ENCODE measurements at places on chromosomes 1 and 21. TPM values are rescaled to one million over a fixed set of nuclear protein-coding genes. Genes with fewer than 3 reads are reported as not detected.
A peak's percentile ranks its signal among the peaks of the same experiment; 100 is the strongest.

GRCh38 chr1:93253516-93253915 is 73.0 kb downstream of the CCDC18 start:
- no peak for DNase-seq
- H3K4me3 ChIP-seq, result no peak overlapping the region
- no peaks in the 10 kb centered on the region for H3K4me1 ChIP-seq

S100A12 gene
- not detected for total RNA-seq

DNA sequence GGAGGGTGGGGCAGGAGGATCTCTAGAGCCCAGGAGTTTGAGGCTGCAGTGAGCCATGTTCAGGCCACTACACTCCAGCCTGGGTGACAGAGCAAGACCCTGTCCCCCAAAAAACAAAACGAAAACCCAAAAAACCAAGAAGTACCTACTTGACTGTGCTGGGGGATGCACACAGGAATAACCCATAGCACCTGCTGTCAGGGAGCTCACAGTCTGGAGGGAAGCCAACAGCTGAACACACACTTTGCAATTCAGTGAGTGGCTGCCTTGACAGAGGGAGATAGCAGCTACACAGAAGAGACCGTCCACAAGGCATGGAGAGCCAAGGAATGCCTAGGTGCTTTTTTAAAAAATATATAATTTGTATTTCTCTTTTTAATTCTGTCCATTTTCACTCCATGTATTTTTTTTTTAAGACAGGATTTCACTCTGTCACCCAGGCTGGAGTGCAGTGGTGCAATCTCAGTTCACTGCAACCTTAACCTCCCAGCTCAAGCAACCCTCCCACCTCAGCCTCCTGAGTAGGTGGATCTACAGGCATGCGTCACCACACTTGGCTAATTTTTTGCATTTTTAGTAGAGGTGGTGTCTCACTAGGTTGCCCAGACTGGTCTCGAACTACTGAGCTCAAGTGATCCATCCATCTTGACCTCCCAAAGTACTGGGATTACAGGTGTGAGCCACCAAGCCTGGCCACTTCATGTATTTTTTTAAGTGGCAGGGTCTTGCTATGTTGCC is 68.7 kb downstream of the NID1 start:
- H3K27ac ChIP-seq, result peak overlapping the region; percentile 20
- no peak for DNase-seq
- no peak overlapping the region for H3K4me3 ChIP-seq
- H3K4me1 ChIP-seq, result peaks cover 52% of the 10 kb centered on the region
- peaks cover 2% of the 10 kb centered on the region for H3K27me3 ChIP-seq
- H3K36me3 ChIP-seq, result peaks cover 1% of the 10 kb centered on the region

NPPB gene
- total RNA-seq, result not detected

GRCh38 chr21:44729336-44730027 is 18.1 kb upstream of the TSPEAR start:
- no peaks in the 10 kb centered on the region for H3K36me3 ChIP-seq
- no peak overlapping the region for H3K4me3 ChIP-seq
- peaks cover 21% of the 10 kb centered on the region for H3K27me3 ChIP-seq
- H3K4me1 ChIP-seq, result no peaks in the 10 kb centered on the region
- no peak overlapping the region for H3K27ac ChIP-seq

DNA sequence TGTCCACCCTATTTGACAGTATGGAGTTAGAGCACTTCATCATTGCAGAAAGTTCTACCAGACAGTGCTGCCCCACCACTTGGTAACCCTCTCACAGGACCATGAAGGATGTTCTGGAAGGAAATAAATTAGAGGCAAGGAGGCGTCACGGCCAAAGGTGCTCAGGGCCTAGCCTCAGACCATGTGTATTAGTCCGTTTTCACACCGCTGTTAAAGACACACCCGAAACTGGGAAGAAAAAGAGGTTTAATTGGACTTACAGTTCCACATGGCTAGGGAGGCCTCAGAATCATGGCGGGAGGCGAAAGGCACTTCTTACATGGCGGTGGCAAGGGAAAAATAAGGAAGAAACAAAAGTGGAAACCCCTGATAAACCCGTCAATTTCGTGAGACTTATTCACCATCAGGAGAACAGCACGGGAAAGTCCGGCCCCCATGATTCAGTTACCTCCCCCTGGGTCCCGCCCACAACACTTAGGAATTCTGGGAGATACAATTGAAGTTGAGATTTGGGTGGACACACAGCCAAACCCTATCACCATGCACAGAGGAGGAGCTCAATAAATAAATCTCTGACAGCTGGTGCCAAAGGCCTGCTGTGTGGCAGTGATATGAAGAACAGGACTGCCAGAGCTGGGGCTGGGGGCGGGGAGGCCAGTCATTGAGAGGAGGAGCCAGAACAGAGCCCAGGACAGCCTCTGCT is 75.8 kb downstream of the FHAD1 start:
- H3K4me3 ChIP-seq, result no peak overlapping the region
- no peak for DNase-seq
- H3K4me1 ChIP-seq, result peaks cover 6% of the 10 kb centered on the region
- H3K27ac ChIP-seq, result no peak overlapping the region

- H3K4me3 ChIP-seq, result no peak overlapping the region
- H3K4me1 ChIP-seq, result no peaks in the 10 kb centered on the region
- no peak overlapping the region for H3K27ac ChIP-seq
- no peak for DNase-seq
- H3K36me3 ChIP-seq, result no peaks in the 10 kb centered on the region
These were observed 93.3 kb downstream of the DDX20 start for GRCh38 chr1:111848852-111849545.

- no peaks in the 10 kb centered on the region for H3K36me3 ChIP-seq
- no peak for DNase-seq
- no peak overlapping the region for H3K27ac ChIP-seq
- H3K4me3 ChIP-seq, result no peak overlapping the region
These were observed 399.3 kb upstream of the PKN2 start for GRCh38 chr1:88284666-88285366.

PTPN14 gene
- total RNA-seq, result 23.1 TPM

PCAT6 gene
- 1.1 TPM for total RNA-seq

THEM4 gene
- total RNA-seq, result 27.5 TPM

LRRC38 gene
- not detected for total RNA-seq

DRAXIN gene
- total RNA-seq, result 0.07 TPM

GRCh38 chr1:108685529-108685928 is 6.6 kb upstream of the PRPF38B start:
- no peak for DNase-seq
- H3K27ac ChIP-seq, result no peak overlapping the region
- no peak overlapping the region for H3K4me3 ChIP-seq
- peaks cover 12% of the 10 kb centered on the region for H3K27me3 ChIP-seq
